ENCODE measurements at places on chromosomes 5 and 9.

GRCh38 chr5:125484272-125484741, 737.9 kb upstream of the ZNF608 start:
- no peak for DNase-seq

GRCh38 chr5:173673295-173674101, 57.0 kb upstream of the BOD1 start:
- peak; percentile 55 for DNase-seq

DNA sequence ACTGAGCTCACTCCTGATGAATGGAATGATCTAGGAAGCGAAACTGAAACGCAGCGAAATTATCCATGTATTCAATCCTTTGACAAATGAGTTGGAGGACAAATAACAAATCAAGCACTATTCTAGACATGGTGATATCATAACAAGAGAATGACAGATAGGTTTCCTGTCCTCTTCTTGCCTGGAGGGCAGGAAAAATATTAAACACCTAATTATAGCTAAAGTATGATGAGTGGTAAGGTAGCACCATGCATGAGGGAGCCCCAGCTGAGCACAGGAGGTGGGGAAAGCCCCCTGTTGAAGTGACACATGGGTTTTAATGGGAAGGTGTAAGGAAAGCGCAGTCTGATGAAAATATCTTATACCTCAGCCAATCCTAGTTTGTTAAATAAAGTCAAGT, 225.2 kb downstream of the NPR3 start:
- DNase-seq = no peak

DNA sequence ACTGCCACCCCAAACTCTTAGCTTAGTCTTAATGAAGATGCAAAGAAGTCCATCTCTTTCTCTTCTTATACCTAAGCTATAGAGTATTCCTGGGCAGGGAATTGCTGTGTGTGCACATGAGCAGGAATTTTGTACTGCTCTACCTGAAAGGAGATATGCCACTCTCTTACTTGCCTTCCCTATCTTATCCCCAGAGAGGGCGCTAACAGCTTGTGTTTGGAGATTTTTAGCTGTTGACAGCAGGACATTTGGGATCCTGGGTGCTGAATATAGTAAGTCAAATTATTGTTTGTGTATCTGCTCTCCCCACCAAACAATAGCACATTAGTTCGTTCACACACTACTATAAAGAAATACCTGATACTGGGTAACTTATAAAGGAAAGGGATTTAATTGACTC, 159.5 kb downstream of the GABRG2 start:
- no peak for DNase-seq

DNA sequence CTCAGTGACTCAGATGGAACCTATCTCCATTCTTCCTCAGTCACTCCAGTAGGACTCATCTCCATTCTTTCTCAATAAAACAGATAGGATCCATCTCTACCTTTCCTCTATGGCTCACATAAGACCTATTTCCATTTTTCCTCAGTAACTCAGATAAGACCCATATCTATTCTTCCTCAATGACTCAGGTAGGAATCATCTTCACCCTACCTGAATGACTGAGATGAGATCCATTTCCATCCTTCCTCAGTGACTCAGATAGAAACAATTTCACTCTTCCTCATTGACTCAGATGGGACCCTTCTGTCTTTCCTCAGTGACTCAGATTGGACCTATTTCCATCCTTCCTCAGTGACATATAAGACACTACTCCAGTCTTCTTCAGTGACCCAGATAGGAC, 165.1 kb downstream of the FBXO4 start:
- DNase-seq = no peak

DNA sequence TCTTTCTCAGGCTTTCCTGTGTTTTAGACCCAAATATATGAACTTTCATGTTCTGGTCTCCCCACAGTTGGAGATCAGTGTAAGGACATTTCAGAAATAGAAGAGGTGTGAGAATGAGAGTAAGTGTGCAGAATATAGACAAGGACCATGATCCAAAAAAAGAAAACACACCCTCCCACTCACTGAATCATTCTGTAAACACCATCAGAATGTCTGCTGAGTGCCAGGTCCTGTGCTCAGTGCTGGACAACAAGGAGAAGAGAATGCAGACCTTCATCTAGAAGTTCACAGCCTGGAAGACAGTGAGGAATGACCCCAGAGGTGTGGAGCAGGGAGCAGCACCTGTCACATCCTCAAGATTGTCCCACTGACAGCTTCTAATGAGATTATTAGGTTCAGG, 19.1 kb upstream of the SH3RF2 start:
- no peak for DNase-seq

GRCh38 chr9:125302241-125302640, 40.6 kb downstream of the GAPVD1 start:
- DNase-seq = no peak

DNA sequence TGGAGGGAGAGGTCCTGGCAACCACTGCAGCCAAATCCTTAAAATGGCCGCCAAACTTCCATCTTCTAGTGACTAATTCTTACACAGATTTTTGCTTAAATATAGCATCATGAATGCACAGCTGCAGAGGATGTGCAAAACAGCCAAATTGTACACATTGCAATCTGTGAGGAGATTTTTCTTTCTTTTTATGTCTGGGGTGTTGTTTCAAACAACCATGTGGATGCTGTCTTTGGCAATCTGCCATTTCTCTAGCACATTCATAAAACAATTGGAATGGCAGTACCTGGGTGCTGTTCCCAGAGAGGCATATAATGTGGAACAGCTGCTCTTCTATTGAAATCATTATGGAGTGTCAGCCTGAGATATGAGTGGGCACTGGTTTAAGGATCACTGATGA, 1082.9 kb upstream of the SEMA6A start:
- no peak for DNase-seq

DNA sequence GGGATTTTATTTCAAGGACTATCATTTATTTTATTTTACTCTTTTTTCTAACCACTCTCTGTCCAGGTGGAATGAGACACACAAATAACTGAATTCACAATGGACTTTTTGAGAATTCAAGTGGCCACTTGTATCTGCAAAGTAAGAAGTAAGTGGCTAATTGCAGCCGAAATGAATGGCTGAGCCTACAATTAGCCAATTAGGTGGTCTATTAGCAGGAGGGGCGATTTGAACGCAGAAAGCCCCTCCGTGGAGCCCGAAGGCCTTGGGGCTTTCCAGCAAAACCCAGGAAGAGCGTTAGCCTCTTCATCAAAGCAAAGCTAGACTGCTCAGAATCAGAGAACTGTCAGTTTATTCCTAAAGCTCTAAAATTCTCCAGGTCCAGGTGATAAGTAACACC, 176.9 kb downstream of the EBF1 start:
- no peak for DNase-seq

DNA sequence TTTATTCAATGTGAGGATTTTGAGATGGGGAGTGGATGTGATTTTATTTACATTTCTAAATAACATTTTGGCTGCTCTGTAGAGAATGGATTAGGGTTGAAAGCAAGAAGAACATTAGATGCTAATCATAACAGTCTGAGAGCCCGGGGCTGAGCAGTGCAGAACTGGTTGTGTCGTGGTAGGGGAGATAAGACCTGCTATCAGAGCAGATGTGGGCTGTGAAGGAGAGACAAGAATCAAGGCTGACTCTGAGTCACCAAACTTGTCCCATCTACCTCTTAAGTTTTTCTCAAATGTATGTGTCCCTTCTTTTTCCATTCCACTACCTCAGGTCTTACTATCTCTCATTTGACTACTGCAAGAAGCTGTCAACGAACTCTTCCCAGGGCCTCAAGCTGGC, 35.4 kb upstream of the SLC28A3 start:
- no peak for DNase-seq

All from amygdala (tissue), 56 donors.